ENCODE measurements at places on chromosomes 1 and 21. TPM values are rescaled to one million over a fixed set of nuclear protein-coding genes. Genes with fewer than 3 reads are reported as not detected.

DNA sequence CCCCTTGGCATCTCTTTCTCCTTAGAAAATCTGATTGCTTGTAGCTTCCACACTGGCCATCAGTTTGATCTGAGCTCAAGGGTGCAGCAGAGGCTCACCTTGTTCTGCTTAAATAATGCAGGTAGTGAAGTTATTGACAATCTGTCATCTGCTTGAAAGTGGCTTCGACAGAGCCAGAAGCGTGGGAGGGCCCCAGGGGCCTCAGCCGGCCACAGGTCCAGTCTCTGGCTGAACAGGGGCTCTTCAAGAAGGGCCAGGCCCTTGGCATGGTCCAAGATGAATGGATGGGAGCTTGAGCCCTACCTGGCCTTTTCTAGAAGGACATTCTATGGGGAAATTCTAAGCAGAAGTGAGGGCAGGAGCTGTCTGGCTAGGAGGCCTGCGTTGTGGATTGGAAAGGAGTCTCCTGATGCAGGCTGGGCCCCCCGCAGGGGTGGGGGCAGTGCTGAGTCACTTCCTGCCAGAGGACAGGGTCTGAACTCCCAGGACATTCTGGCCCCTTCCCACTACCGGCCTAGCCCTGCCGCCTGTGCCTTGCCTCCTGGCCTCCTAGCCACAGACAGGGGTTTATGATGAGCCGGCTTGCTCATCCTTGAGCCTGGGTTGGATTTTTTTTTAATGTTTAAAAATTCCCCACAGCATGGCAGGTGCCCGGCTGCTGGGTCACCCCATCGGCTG is 162.3 kb upstream of the VAMP3 start:
- DNase-seq, result no peak

GRCh38 chr1:36968730-36969129 is 65.6 kb downstream of the GRIK3 start:
- no peak for DNase-seq

DNA sequence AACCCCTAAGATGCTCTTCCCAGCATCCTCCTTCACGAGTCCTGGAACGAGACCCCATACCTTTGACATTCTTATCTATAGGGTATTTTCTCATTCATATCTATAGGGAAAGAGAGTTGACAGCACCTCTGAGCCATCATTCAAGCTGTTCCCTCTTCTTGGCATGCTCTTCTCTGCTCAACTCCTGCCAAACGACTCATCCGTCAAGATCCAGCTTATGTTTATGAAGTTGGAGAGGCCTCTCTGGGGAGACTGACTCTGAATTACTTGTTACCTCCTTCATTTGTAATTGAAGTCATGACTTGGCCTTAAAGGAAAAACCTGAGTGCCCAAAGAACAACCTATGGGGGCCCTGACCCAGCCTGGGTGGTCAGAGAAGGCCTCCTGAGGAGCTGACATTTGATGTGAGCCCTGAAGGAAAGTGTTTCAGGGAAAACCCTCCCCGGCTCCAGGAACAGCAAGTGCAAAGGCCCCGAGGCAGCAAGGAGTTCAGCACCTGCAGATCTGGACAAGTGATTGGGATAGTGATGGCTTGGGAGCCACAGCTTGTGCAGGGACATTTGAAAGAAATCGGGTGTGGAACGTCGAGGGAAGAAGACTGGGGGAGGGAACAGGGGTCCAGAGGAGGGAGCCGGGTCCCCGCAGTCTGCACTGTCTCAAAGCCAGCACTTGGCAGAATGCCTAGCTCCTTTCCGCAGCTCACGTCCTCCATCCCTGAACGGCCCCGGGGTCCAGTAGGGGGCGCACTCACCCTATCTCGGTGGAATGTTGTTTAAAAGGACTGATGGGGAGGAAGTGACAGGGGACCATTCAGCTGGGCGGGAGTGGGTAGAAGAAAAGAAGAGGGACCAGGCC is 14.0 kb upstream of the CDA start:
- peak; percentile 93 for DNase-seq

DNA sequence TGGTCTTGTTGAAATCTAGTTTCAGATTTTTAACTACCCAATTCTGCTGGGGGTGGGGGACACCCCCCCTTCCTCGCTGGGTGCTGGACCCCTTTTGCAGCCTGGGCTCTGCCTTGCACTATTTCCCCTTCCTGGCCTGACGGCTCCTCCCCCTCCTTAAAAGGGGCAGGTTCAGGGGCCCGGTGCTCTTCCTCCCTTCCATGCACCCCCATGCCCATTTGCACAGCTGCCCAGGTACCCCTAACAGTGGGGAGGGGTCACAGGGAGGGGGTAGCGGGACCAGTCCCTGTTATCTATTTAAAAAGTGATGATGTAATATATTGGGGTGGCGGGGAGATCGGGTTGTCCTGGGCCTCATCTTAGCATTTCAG is 15.3 kb downstream of the ZBTB7B start:
- no peak for DNase-seq

DNA sequence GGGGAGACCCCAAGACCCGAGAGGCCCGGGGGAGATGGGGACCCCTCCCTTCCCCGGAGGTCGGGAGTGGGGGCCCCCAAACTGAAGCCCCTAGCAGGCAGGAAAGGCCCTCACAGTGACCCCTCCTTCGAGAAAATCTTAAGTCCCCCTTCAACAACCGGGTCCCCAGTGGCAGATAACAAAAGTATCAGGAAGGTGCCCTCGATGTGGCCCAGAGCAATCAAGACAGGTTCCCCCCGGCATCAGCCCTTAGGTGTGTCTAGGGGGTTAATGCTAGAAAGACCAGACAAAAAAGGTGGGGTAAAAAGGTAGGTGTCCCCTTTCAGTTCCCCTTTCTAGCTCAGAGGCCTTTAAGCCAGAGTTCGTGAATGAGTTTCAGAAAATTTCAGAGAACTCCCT is 282 bp upstream of the ECE1 start:
- no peak for DNase-seq

DNA sequence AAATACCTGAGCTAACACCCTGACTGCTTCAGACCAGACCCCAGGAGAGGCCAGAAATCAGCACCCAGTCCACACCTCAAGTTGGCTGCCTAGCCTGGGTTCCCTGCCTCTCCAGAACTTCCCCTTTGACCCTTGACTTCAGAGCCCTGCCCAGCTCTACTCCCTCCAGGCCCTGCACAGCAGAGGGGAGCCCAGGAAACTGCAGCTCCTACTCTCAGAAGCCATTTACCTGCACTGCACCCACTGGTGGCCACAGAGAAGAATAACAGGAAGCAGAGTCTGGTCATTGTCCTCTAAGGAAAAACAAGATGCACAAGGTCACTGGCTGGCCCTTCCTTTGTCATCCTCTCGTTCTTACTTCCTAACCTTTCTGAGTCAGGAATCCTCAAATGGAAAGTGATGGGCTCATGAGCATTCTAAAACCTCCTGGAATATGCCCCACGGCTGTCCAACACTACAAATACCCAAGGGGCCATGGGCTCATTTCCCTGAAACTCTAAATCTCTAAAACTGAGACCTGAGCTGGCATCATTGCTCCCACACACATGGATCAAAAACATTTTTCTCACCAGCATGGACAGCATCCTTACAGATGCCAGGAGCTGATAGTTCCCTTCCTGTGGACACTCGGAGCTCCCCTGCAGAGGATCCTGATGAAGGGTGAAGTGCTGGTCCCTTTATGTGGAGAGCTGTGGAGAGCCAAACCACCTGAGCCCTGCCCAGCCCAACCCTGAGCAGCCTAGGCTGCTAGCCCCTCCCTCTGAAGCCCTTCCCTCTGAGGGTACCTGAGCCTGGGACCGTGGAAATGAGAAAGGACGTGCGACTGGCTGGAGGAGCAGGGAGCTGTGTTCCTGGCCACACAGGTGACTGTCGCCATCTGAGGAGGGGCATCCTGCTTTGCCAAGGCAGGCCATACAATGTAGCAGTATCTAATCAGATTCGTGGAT is at the start of gene ITLN2:
TSS of gene ITLN2 (minus strand) at position 652 of the 947 bp plus-strand sequence. CDS start at position 584, 68 bp downstream.
- DNase-seq, result no peak

- DNase-seq, result no peak
Observed at GRCh38 chr1:60745484-60745883, 336.9 kb upstream of the NFIA start.

RUNX1 gene
- total RNA-seq, result 1.8 TPM

GCSAML gene
- total RNA-seq, result 0.05 TPM
